ENCODE measurements at places on chromosomes 16 and 17.

DNA sequence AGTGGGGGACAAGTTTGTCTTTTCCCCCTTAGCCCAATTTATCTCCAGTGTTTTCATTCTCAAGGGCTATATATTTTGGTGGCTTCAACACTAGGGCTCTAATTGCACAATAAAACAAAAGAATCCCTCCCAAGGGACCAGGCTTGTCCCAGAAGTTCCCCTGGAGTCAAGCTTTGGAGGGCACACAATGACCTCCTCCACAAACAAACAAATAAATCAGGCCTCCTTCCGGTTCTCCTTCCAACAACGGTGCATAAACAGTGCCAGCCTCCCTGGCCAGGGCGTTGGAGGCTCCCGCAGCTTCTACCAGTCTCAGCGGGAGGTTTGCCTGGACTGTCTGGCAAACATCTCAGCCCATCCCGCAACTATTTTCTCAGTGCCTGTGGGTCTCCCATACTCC is 188.0 kb upstream of the FOXF1 start:
- no peak for DNase-seq

DNA sequence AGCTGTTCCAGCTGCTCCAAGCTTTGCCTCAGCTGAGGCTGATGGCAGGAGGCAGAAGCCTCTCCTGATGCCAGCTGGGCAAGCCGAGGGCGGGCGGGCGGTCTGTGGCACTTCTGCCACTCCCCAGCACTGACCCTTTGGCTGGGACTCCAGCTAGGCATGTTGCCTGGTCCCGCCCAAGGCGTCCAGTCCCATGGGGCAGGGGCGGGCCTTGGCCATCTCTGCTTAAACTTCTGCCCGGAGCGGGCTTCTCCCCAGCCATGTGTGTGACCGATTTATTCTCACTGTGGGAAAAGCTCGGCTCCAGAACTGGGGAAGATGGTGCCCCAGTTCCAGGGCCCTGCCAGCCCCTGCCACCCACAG is 349.1 kb downstream of the SEC14L1 start:
- no peak for DNase-seq

GRCh38 chr17:79951361-79952264 is 84.1 kb downstream of the TBC1D16 start:
- DNase-seq = no peak

DNA sequence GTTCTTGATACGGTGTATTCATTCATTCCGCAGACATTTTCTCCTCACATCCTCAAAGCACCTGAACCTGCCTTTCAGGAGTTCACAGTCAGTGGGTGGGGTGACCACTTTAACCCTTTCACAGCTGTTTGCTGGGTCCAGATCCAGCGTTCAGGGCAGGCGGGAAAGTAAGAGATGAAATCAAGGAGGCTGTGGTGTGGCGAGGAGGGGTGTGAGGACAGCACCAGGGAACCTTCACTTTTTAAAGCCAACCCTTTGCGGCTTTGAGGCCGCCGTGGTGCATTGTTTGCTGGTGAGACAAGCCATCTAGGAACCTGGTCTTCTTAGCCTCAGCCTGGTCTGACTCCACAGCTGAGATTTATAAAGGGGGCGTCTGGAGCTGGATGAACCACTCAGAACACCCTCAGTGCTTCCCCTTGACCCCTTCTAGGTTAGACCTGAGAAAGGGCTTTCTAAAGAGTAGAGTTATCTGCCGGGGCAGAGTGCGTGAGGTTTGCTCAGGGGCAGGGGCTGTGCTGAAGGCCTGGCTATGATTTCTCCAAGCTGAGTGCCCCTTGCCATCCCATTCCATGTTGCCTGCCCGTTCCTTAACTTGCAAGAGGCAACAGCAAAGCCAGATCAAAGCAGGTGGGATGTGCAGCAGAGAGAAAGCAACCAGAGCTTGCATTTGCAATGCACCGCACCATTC is 933 bp downstream of the CCR7 start:
- no peak for DNase-seq

GRCh38 chr16:22089910-22090309 is 2.4 kb upstream of the VWA3A start:
- DNase-seq = no peak

- no peak for DNase-seq
Observed at GRCh38 chr16:66741950-66742808, 9.2 kb downstream of the DYNC1LI2 start.

GRCh38 chr16:69190046-69190588 is 3.2 kb downstream of the SNTB2 start:
- no peak for DNase-seq

DNA sequence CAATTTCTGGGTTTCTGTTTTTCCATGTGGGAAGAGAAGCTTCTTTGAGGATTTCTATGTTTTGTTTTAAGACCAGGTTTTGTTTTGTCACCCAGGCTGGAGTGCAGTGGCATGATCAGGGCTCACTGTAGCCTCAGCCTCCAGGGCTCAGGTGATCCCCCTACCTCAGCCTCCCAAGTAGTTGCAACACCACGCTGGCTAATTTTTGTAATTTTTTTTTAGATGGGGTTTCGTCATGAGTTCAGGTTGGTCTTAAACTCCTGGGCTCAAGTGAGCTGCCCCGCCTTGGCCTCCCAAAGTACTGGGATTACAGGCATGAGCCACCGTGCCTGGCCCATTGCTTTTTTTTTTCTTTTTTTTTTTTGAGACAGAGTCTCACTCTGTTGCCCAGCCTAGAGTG is 25.5 kb upstream of the TAOK1 start:
- no peak for DNase-seq

DNA sequence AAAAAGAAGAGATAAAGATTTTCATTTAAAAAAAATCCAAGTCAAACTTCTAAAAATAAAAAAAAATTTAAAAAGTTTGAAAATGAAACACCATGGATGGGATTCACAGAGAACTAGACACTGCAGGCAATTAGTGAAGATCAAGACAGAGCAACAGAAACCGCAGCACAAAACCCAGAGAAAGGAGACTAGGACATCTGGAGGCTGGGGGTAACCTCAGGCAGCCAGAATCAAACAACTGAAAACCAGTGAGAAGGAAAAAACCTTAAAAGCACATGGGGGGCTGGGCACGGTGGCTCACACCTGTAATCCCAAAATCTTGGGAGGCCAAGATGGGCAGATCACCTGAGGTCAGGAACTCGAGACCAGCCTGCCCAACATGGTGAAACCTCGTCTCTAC is 30.6 kb downstream of the LITAFD start:
- no peak for DNase-seq

- no peak for DNase-seq
Observed at GRCh38 chr16:85917959-85918358, 19.0 kb downstream of the IRF8 start.

- DNase-seq = no peak
Observed at GRCh38 chr16:51120730-51121347, 30.2 kb downstream of the SALL1 start.

- DNase-seq = no peak
Observed at GRCh38 chr16:31074814-31075183, 577 bp downstream of the ZNF646 start.

DNA sequence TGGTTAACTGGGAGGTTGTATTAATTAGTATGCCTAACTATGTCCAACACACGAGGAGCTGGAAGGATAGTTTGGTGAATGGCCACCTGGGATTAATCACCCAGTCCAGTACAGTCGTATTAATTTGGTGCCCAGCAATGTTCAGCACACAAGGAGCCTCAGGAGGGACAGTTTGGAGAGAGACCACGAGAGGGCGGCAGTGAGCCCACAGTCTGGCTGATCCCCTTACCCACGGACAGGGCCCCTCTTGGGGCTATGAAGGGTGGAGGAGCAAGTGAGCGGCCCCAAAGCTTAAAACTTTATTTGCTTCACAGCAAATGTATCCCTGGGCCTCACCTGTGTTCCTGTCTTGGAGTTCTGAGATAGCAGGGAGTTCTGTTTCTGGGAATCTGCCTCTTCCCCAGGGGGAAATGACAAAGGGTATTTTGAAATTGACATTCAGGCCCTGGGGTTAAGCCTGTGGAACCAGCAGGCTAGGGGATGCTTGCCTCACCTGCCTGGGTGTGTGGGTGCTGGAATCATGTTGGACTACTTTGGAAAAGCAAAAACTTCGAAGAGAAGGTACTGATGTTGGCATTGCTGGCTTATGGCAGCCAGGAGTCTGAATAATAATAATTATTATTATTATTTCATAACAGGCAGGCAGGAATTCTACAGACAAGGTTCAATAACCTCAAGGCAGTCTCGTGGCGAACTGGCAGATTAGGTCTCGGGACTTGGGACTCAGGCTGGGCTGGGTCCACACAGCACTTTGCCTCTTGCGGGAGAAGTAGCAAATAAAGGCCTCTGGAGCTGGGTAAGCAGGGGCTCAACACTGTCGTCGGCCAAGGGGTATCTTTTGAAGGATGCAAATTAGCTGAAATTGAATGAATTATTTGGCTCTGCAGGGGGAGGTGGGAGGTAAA is 227.6 kb upstream of the ASIC2 start:
- no peak for DNase-seq

GRCh38 chr17:39018267-39019134 is 51.3 kb upstream of the FBXO47 start:
- DNase-seq = no peak

GRCh38 chr16:50581845-50582244 is 33.6 kb downstream of the NKD1 start:
- no peak for DNase-seq

DNA sequence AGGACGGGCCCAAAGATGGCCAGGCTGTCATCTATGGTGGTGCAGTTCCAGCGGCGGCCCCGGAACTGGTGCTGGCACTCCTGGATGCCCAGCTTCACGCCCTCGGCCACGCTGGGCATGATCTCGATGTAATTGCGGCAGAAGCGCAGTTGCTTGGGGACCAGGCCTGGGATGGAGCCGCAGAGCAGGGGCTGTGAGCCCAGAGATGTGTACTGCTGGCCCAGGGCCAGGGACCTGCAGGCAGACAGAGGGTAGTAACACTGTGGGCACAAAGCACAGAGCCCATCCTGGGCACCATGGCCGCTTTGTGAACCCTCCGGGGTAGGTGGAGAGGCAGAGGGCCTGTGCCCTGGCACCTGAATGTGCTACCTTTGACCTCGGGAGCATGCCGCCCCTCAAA is 44.8 kb downstream of the WNT3 start:
- no peak for DNase-seq

DNA sequence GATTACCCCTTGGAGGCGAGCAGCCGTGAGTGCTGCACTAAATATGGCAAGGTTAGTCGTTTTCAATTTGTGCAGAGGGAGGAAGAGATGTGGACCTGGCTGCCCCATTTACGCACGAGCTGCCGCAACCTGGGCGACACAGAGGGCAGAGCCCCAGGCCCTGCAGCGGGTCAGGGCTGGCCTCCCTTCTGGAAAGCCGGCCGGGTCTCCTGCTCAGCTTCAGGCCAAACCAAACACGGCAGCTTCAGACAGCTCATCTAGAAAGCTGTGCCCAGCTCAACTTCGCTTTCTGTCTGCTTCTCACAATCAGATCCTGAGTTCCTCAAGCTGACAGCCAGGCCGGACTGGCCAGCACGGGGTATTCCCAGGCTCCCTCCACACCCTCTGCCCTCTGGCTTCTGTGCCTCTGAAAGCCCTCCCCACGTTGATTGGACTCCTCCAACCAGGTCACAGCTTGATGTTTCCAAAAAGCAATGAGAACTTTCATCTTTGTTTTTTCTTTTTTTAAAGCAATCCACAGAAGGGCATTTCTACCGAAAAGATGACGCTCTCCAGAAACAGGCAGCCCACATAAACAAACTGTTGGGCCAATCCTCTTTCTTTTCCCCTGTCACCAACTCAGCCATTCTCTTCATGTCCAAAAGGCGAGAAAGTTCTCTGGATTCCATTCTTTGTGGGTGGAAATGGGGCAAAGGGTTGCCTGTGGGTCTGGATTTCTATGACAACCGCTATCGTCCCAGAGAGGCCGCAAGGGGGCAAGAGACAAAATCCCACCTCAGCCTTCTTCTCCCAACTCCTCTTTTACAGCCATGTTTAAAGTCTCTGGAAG is 189.0 kb downstream of the ZFHX3 start:
- DNase-seq = no peak

DNA sequence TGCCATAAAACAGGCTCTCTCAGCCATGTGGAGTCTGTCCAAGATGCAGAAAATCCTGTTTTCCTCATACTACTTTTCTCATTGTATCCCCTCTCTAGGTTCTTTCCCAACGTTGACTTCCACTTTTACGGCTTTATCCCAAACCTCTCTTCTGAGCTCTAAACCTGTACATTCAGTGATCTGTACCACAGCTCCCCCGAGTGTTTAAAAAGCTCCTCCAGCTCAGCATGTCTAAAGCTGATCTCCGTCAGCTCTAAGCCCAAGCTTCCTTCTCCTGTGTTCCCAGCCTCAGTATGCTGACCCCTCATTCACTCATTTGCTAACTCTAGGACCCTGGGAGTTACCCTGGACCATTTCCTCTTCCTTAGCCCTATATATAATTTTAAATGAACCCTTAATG is 144.6 kb downstream of the DNAH9 start:
- no peak for DNase-seq

DNA sequence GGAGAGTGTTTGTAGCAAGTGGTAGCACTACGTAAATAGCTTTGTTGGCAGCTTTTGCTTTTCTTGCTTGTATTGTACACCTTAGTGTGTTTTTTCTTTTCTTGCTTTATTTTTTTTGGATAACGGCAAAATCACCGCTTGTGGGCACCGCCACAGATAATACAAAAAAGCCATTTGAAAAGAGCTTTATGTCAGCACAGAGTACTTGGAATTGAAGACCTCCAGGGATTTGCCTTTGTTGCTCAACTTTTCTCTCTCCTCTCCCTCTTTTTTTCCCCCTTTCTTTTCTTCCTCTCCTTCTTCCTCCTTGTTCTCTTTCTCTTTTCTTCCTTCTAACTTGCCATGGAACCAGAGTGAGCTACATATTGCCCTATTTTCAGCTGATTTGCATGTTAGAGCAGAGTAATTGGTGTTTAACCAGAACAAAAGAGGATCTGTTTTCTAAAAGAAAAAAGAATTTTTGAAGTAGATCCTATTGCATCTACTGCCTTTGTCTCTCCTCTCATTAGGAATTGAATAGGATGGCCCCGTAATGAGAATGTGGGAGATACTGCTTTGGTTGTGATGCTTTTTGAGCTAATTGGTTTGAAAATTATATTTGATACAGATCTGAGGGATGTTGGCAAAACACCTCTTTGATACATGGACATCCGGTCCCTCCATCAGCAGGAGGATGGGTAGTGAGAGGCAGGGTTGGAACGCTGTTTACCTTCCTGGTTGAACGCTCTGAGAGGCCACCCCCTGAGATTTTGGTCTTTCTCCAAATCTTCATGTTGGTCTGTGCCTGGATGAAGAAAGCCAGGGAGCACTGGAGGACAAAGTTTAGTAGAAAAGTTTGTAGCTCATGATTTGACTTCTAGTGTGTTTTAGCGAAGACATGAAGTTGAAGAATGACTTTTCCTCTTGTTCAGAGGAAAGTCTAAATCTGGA is 85.6 kb downstream of the MSI2 start:
- DNase-seq = no peak
